ENCODE measurements at places on chromosomes 2 and 18.
A peak's percentile ranks its signal among the peaks of the same experiment; 100 is the strongest.

- DNase-seq: no peak
These were observed 213.2 kb downstream of the ANAPC1 start for GRCh38 chr2:111670776-111671175.

DNA sequence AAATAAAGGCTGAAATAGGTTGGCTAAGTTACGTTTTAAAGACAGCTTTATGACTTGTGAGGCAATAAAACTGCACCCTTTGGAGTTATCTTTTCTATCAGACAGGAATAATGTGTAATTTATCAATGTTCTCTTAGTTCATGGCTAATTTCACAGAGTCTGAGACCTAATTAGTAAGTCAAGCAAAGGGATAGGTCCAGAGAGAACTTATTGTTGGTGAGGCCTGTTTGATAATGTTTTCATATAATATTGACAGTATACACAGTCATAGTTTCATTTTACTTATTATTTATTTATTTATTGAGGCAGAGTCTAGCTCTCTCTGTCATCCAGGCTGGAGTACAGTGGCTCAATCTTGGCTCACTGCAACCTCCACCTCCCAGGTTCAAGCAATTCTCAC is 1.9 kb upstream of the IL36RN start:
- DNase-seq: no peak

DNA sequence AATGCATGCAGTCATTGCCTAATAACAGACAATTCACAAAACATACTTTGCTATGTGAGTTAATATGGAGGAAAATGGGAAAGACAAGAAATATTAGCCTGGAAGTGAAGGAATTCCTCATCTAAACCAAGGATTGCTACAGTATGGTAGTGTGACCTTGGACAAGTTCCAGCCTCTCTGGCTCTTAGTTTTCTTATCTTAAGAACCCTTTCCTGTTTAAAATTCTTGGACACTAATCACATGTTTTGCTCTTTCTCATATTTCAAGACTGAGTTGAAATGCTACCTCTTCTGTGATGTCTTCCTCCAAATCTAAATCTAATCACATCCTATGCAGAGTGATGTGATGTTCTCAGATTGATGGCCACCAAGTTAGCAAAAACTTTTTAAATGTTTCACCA is 20.8 kb upstream of the ADAM23 start:
- DNase-seq: no peak

- DNase-seq: peak; percentile 16
These were observed 961.3 kb upstream of the CELF4 start for GRCh38 chr18:38526922-38527321.

GRCh38 chr18:8661754-8662559 is 43.4 kb upstream of the MTCL1 start:
- no peak for DNase-seq

DNA sequence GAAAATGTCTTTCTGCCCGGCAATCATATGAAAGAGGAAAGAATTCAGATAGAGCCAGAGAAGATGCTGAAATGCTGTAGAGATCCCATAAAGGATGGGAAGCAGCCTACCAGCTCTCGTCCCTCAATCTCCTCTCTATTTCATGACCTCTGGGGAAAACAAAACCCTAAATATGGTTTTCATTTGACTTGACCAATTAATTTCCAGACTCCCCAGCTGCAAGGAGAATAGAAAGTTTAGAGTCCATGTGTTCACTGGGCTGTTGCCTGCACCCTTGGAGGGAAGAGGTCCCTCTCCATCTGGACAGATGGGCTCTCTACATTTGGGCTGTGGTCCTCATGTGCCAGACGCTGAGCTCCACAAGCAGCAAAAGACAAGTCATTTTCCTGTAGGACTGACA is 40.6 kb downstream of the CAPN13 start:
- DNase-seq: no peak

- no peak for DNase-seq
These were observed 29.6 kb upstream of the ORC2 start for GRCh38 chr2:200993097-200993496.

DNA sequence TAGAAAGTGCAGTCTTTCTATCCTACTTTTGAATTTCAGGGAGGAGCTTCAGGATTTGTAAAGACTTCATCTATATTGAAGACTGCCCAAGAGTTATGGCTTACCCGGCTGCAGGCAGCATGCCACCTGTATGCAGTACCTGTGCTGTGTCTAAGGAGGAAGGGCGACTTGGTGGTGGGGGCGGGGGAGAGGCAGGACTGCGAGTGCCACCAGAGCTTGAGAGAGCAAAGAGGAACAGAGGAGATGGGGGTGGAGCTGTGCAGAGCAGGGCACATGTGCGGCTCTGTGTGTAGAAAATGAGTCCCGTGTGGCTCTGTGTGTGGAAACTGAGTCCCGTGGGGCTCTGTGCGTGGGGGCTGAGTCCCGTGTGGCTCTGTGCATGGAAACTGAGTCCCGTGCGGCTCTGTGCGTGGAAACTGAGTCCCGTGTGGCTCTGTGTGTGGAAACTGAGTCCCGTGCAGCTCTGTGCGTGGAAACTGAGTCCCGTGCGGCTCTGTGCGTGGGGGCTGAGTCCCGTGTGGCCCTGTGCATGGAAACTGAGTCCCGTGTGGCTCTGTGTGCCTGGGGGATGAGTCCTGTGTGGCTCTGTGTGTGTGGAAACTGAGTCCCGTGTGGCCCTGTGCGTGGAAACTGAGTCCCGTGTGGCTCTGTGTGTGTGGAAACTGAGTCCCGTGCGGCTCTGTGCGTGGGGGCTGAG is 43.2 kb downstream of the LDLRAD4 start:
- no peak for DNase-seq

- no peak for DNase-seq
These were observed 33.2 kb upstream of the REEP1 start for GRCh38 chr2:86370579-86370978.

Data from OCI-M1 (cell line).